ENCODE measurements at places on chromosomes 1 and 21.

- no peak for DNase-seq
These were observed 29.0 kb downstream of the TRIM62 start for GRCh38 chr1:33152685-33153432.

GRCh38 chr1:23817633-23818032, 7.6 kb downstream of the HMGCL start:
- DNase-seq: no peak

DNA sequence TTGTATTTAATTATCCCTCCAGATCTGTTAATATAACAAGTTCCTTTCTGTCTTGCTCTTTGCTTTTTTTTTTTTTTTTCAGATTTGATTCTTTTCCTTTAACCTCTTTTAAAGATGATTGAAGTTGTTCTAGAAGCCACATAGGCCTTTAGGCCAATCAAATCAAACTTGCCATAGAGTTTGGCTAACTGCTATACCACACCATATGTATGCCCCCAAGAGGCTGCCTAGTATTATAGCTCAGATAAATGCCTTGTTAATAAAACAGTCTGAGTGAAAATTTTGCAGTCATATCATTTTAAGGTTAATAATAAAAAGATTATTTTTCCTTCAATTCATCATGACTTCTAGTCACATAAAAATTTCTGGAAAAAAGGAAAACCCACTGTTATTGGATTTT, 696.0 kb upstream of the CHRM3 start:
- no peak for DNase-seq

- DNase-seq: no peak
These were observed 70.1 kb upstream of the LRRC7 start for GRCh38 chr1:69497441-69498221.

- DNase-seq: no peak
These were observed at the start of gene CELF3 for GRCh38 chr1:151716771-151717631. CELF3 (minus strand) TSS chr1:151716803; CDS start chr1:151716020, 783 bp downstream.

DNA sequence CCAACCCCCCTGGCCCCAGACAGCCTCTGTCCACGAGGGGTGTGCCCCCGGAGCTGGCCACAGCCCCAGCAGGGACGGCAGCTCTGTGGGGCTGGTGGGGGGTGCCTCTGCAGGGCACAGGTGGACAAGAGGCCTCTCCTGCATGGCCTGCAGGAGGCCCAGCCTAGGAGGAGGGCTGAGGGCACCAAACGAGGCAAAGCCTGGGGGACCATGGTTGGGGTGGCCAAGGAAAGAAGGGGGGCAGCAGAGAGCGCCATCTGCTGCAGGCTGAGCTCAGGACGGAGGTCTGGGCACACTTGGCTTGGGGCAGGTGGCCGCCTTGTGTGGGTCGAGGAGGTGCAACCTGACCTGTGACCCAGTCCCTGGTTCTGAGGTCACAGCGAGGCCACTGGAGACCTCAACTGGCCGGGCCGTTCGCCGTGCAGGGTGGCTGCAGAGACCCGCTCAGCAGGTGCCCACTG, 27.3 kb downstream of the RRP1 start:
- DNase-seq: no peak

DNA sequence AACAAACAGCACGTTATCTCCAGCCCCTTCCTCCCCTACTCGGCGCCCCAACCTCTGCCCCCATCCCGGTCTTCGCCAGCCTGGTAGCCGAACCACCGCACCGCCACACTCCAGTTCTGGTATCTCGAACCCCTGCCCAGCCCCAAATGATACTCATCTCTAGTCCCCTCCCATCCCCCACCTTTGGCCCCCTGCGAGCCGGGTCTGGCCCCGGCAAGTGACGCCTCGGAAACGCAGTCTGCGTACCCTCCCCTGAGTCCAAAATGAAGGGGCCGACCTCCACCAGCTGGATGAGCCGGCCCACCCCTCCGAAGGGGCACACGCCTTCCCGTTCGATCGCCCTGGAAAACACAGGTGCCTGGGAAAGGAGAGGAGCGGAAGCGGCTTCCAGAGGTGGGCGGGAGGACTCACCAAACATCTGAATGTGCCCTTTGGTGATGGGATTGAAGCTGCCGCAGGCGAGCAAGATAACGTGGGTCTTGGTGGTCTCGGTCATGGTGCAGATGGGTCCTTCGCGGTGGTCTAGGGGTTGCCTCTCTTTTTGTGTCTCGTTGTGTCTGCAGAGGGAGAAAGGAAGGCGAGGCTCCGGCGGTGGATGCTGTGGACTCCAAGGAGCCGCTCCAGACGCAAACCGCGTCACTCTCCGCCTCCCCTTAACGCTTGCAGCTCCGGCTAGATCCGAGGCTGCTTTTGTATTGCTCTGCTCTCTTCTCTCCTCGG, at the start of gene NMNAT2:
NMNAT2 (minus strand) TSS at position 609 of the 720 bp plus-strand sequence; CDS start at position 496, 113 bp downstream.
- DNase-seq: no peak

DNA sequence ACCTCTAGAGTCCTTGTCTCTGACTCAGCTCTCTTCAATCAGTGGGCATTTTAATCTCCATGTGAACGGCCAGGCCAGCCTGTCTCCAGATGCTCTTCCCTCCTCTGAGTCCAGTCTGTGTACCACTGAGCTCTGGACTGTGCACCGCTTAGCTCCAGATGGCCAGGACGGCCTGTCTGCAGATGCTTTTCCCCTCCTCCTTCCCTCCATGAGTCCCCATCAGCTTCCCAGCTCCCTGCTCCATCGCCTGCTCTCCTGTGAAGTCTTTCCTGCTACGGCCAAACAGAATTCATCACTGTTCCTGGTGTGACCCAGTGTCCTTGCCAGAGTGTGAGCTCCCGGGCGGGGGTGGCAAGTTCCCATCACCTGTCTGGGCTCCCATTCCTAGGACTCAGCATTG, 42.0 kb downstream of the STUM start:
- no peak for DNase-seq

DNA sequence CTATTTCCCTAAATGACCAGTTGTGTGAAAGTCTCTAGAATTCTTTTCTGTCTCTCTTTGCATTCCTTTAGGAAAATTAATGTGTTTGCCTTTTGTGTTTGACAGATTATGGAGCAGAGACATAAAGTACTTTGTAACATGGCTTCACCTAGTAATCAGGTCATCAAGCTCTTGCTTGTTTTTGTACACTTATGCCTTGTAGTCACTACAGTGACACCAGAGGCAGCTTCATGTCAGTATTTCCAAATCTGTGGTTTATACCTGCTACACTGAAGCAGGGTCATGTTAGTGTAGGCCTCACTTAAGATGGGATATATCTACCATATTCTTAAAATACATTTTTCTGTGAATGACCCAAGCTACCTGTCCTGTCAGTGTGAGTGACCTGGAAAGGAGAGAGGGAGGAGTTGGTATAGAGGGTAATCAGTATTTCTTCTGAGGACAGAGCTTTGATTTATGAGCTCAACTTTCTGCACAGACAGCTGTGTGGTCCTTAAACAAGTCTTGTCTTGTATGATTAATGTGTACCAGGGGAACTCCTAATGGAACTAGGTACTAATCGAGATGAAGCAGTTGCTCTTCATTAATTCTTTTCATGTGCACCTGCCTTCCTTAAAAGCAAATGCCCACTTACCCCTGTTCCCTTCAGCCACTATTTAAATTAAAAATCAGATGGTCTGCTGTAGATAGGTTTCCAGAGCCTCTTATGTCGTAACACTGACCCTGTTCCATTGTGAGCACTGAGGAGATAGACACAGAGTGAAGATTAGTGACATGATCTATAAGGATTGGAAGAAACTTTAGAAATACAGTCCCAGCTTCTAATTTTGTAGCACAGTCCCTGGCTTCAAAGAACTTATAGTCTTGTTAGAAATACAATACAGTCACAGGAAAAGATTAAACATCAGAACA, 45.7 kb downstream of the MACO1 start:
- no peak for DNase-seq

DNA sequence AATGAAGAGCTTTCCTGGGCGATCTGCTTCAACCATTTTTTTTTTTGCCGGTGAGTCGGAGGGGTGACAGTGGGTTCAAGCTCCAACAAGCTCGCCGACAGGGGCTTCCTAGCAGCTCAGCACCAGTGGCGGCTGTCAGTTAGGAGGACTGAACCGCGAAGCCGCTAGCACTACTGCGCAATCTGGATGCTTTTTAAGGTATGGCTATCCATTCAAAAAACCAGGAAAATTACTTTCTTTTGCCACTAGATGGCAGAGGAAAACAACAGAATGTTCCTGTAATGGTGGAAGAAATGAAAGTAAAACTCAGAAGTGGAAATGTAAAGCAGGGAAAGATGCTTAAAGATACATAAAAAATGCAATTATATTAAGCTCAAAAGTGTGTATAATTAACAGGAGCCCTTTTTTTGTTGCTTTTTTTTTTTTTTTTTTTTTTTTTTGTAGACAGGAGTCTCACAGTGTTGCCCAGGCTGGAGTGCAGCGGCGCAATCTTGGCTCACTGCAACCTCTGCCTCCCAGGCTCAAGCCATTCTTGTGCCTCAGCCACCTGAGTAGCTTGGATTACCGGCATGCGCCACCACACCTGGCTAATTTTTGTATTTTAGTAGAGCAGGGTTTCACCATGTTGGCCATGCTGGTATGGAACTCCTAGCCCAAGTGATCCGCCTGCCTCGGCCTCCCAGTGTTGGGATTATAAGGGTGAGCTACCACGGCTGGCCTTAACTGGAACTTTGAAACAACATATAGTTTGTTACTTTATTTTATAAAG, 8.5 kb downstream of the KYAT3 start:
- DNase-seq: no peak

- no peak for DNase-seq
These were observed 66.7 kb upstream of the ABCD3 start for GRCh38 chr1:94351481-94351880.

DNA sequence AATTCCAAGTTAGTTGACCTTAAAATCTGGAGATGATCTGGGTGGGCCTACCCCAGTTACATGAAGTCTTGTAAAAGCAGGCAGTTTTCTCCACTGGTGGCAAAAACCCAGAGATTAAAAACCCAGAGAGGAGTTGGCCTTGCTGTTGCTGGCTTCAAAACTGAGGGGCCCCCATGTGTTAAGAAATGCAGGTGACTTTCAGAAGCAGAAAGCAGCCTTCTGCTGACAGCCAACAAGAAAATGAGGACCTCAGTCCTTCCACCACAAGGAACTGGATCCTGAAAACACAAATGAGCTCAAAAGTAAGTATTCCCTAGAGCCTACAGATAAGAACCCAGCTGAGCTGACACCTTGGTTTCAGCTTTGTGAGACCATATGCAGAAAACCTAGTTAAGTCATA, 343.7 kb upstream of the ZRANB2 start:
- no peak for DNase-seq

DNA sequence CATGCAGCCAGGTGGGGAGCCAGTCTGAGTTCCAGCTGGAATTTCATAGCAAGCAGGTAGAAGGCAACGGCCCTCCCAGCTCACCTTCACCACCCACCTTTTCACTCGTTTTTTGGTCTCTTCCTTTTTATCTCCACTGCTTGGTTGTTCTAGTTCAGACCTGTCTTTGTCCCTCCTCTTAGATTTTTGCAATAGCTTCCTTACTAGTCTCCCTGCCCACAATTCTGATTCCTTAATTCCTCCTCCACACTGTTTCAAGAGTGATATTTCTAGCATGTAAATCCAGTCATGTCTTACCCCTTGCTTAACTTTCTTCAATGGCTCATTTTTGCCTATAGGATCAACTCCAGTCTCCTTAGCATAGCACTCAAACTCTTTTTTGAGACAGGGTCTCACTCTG, 119.6 kb downstream of the TMEM53 start:
- DNase-seq: no peak

- no peak for DNase-seq
These were observed 67.5 kb downstream of the DISC1 start for GRCh38 chr1:231694075-231694431.

- no peak for DNase-seq
These were observed 125.1 kb downstream of the NEK7 start for GRCh38 chr1:198281911-198282310.

DNA sequence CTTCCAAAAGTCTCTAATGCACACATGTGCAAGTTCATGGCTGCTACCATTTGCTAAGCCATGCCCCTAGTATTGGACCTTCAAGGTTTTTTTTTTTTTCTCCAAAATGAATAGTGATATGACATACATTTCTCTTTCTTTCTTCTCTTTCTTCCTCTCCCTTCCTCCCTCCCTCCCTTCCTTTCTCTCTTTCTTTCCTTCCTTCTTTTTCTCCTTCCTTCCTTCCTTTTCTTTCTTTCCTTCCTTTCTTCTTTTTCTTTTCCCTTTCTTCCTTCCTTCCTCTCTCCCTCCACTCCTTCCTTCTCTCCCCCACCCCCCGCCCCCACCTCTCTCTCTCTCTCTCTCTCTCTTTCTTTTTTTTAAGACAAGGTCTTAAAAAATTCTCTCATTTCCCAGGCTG, 3.4 kb upstream of the RNF187 start:
- no peak for DNase-seq

DNA sequence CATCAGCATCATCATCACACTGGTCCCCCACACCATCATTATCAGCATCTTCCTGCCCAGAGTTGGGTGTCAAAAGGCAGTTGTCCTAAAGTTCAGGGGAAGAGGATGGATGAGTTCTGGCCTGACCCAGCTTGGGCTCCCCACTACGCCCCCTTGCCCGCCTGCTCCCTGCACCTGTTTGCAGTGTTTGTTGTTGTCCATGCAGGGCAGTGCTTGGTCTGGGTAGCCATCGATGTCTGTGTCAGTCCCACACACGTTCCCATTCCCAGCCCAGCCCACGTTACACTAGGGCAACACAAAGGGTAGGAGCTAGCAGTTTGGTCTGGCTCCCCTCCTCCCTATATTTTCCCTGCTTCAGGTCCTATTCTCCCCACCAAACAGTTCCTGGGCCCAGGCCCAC, 6.8 kb downstream of the THBS3 start:
- DNase-seq: no peak

GRCh38 chr21:45826676-45827301, 154.8 kb upstream of the COL6A1 start:
- DNase-seq: no peak

GRCh38 chr1:206575894-206576737, 36.1 kb downstream of the EIF2D start:
- no peak for DNase-seq

DNA sequence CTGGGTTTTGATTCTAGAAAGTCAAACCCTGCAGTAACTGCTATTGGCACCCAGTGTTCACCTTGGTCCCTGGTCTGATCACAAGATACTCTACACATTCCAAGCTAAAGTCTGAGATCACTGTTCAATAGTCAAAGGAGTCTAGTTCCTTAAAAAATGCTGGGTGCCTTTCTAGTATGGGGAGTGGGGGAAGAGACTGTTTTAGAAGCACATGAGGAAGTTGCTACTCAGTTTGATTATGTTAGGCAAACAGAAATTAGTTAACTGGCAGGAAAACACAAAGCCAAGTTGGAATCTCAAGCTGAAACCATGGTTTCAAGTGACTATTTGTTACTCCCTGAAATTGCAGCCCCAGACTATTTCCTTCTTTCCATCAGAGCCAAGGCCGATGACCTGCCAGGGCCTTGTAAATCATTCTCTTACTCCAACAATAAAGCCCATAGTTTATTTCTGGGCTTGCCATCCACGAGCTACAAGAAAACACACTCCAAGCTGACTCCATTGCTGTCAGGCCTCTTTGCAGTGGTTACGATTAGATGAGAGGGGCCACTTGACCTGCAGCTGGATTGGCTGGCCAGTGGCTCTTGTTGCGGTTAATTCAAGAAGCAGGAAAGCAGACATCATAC, 21.1 kb upstream of the VTCN1 start:
- no peak for DNase-seq
